ENCODE measurements at places on chromosomes 6 and 20. TPM values are rescaled to one million over a fixed set of nuclear protein-coding genes. Genes with fewer than 3 reads are reported as not detected.

Gene RAET1G
- not detected for total RNA-seq

GRCh38 chr20:50759678-50760077 is 28.3 kb downstream of the PARD6B start:
- no peak for DNase-seq

DNA sequence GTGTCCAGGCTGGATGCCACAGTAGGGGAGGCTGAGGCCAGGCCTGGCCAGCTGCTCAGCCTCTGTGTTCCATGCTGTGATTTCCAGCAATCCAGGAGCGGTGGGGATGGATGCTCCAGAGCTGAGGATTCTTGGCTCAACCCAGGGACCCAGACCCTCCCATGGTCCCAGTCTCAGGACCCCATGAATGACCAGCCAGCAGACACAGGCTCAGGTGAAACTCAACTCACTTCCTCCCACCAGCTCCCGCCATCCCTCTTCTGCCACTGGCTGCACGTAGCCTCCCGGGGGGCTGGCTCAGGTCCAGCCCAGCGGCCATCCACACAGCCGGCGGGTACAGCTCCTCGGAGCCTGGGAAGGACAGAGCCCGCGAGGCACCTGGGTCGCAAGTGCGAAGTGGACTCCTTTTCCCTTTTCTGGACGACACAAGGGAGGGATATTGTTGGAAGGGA is 54.5 kb upstream of the DACT2 start:
- DNase-seq: no peak

GRCh38 chr20:35151736-35152135 is 4.6 kb upstream of the EDEM2 start:
- no peak for DNase-seq
